ENCODE measurements at places on chromosomes 4 and X.

DNA sequence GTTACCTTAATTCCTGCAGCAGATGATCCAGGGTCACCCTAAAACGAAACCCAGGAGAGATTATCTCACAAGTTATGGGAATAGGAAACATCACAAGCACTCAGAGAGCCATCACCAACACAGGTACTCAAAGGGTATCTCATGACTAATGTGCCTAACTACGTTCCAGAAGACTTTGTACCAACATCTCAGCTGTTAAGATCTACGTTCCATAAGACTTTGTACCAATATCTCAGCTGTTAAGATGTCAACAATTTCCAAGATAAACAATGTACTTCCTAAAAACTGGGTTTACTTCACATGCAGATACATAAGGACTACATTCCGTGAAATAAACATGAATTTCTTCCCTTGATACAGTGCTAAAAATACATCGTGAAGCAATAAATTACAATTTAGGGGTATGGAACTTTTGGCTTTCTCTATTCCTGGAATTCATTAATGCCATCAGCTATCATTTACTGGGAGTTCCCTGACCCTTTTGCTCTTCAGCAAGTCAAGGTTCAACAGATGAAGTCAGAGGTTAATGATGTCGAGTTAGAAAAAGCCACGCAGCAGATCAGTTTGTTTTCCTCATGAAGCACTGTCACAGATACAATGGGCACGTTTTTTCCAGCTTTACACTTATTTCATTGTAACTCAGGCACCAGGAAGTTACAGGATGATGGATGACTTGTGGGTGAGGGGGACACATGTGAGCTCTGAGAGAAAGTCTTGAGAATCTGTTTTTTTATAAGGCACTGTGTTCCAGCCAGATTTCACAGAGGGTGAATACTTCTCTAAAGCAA lies 127.0 kb upstream of the ETNPPL start:
- no peak for DNase-seq

- DNase-seq = peak; percentile 68
Measured at GRCh38 chrX:38805432-38806389, 4.5 kb downstream of the MID1IP1 start.

GRCh38 chrX:132364313-132364712 lies 124.5 kb downstream of the MBNL3 start:
- DNase-seq = no peak

- no peak for DNase-seq
Measured at GRCh38 chr4:48296365-48296764, 26.7 kb upstream of the TEC start.

DNA sequence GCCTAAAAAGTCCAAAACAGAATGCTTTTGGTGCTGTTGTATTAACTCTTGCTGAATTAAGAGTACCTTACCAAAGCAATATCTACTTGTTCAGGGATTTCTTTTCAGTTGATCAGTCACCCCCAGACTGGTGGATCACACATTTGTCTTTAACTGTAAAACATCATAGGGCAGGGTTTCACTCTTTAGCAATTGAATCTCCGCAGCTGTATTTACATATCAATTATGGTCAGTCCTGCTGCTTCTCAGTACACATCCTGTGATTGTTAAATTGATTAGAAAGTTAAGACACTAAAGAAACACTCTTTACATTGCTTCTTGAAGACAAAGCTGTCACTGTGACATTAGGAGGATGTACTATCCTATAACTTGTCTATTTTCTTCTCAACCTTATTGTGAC lies 277.1 kb upstream of the ADGRL3 start:
- no peak for DNase-seq

GRCh38 chr4:153233761-153234371 lies 29.6 kb downstream of the TRIM2 start:
- DNase-seq = peak; percentile 75

- peak; percentile 43 for DNase-seq
Measured at GRCh38 chrX:129496625-129497024, 26.7 kb downstream of the SMARCA1 start.

GRCh38 chrX:104347860-104348259 lies 93.1 kb upstream of the ESX1 start:
- DNase-seq = peak; percentile 14

- no peak for DNase-seq
Measured at GRCh38 chr4:67456577-67457196, 88.6 kb downstream of the CENPC start.

- DNase-seq = no peak
Measured at GRCh38 chrX:19552793-19553192, 37.5 kb upstream of the MAP3K15 start.

GRCh38 chrX:120140293-120140981 lies 18.0 kb upstream of the RHOXF2 start:
- DNase-seq = no peak

GRCh38 chrX:83829874-83830273 lies 31.1 kb upstream of the CYLC1 start:
- no peak for DNase-seq

GRCh38 chr4:124037236-124037635 lies 640.6 kb downstream of the SPRY1 start:
- no peak for DNase-seq

GRCh38 chr4:6248394-6248793 lies 21.3 kb upstream of the WFS1 start:
- no peak for DNase-seq

GRCh38 chrX:123917069-123917468 lies 44.4 kb upstream of the STAG2 start:
- no peak for DNase-seq

DNA sequence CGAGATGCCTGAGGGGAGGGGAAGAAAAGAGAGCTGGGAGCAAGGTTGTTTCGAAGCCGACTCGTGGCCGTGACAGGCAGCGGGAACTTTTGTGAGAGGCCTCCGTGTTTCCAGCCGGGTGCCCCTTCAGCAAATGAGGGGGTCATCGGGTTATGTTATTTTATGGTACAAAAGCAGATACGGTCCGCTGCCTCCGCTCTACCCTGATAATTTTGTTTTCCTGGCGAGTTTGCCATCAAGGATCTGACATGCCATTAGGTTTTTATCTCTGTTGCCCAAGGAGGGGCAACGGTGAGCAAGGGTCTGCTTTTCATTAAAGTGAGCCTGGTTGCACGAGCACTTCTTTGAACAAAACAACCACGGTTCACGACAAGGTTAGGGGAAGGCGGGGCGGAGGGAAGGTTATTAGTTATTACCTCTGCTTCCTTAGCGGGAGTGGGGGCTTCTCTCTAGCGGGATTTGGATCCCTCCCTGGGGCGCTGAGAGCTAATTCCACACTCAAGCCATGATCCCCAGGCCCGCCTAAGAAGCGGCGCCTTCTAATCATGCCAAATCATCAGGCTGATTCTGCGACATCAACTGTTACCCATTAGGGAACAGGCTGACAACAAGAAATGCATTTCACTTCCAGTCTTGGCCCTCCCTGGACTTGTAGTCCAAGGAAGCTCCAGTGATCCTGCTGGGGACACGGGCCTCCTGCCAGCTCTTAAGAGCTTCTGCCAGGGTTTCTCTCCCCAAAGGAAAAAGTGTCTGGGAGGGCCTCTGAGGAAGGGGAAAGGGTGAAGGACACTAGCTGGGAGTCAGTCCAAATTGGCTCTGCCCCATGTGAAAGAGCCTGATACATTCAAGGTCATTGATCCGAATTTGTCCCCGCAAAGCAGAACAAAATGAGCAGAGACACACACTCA lies 617.7 kb downstream of the MID1IP1 start:
- DNase-seq = no peak

- no peak for DNase-seq
Measured at GRCh38 chr4:140869446-140869845, 113.3 kb upstream of the TBC1D9 start.

- no peak for DNase-seq
Measured at GRCh38 chrX:17616936-17617335, 120.4 kb upstream of the SCML1 start.

- peak; percentile 39 for DNase-seq
Measured at GRCh38 chrX:20254712-20255299, 11.9 kb downstream of the RPS6KA3 start.

GRCh38 chrX:93932471-93933220 lies 258.6 kb downstream of the FAM133A start:
- no peak for DNase-seq

GRCh38 chr4:77202491-77202890 lies 45.5 kb downstream of the CCNG2 start:
- no peak for DNase-seq

- DNase-seq = no peak
Measured at GRCh38 chr4:43399726-43400125, 507.2 kb downstream of the GRXCR1 start.

- no peak for DNase-seq
Measured at GRCh38 chr4:68077301-68077700, 52.4 kb downstream of the TMPRSS11F start.

DNA sequence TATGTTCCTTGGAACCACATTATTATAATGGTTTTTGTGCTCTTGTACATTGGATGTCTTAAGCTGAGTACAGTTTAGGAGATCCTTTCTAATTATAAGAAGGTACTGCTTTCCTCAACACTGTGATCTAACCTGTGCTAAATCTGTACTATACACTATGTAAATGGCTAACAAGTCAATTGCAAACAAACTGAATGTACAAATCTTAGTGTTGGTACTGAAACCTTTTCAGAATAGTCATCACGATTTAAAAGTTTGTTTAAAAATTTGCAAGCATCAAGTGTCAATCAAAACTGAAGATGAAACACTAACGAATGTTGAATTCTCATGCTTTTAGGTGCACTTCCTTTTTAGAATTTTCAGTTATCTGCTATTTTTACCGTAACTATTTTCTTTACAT lies 2090.4 kb upstream of the TENM3 start:
- DNase-seq = no peak

DNA sequence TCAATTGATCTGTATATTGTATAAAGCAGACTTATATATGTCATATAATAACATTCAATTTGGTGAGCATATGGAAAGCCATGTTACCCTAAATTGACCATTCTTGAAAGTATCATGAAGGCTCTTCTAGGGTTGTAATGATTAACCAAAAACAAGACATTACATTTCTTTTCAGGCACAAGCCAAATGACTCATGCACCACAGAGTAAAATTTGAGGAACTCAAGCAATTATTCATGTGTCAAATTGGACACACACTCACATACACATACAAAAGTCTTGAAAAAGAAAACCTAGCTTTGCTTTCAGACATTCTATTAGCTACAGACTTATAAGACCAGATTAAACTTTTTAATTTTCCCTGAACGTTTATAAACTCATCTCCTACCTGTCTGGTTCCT lies 146.5 kb upstream of the PCDH18 start:
- DNase-seq = peak; percentile 67

- no peak for DNase-seq
Measured at GRCh38 chr4:52367282-52367830, 291.7 kb downstream of the USP46 start.

DNA sequence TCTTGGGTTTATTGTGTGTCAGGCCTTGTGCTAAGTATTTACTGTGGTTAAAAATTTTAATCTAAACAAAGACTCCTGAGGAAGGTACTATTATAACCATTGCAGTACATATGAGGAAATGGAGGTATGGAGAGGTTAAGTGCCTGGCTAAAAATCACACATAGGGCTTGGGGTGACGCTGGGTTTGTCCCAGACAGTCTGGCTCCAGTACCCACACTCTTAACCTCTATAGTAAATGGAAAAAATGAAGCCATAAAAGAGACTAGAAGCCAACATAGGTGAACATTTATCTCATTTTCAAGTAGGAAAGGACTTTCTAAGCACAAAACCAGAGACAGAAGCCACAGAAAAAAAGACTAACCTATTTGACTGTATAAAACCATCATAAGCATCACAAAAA lies 1.9 kb downstream of the FOXP3 start:
- DNase-seq = no peak

GRCh38 chrX:68273887-68274286 lies 159.4 kb downstream of the OPHN1 start:
- no peak for DNase-seq

- DNase-seq = no peak
Measured at GRCh38 chr4:108762559-108763225, at the start of gene ETNPPL. Gene ETNPPL, minus strand, starts transcription at chr4:108763053. Its CDS starts 155 bp downstream, at chr4:108762898.

GRCh38 chr4:3320361-3321023 lies 27.7 kb downstream of the RGS12 start:
- DNase-seq = no peak

GRCh38 chrX:103782640-103783039 lies 6.0 kb downstream of the PLP1 start:
- DNase-seq = no peak

GRCh38 chr4:182593864-182594263 lies 323.3 kb downstream of the DCTD start:
- peak; percentile 14 for DNase-seq

GRCh38 chrX:47500554-47500953 lies 17.5 kb upstream of the ZNF41 start:
- DNase-seq = peak; percentile 41

DNA sequence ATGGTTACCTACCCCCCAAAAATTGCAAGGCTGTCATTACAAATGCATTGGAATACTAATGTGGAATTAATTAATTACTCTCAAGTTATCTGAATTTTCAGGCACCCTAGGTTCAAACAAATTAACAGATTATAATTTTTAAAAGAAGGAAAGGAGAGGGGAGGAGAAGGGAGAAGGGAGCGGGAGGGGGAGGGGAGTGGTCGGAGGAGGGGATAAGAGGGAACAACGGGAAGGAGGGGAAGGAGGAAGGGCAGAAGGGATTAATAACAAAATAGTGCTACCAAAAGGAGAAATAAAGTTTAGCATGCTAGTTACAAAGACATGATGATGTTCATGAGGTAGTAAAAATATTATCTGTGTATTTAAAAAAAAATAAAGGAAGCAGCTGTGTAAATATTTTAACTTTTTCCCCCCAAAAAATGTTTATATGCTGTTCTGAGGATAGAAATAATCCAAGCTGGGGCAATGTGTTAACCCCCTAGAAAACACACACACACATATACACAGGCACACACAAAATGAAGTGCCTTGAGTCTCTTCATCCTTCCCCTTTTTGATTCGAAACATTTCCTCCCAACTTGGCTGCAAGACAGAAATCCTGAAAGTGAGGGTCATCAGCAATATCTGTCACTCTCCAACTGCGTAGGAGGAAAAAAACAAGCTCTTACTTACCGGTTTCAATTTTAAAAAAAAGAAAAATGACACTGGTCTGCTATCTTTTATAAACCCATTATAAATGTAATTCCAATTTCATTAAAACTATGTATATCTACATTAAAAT lies 58.8 kb downstream of the PPP3CA start:
- DNase-seq = no peak
